IPS DF 6.9 (cell line): ENCODE measurements at places on chromosomes 1 and 21.

- DNase-seq = no peak
These were observed 54.9 kb downstream of the ACBD3 start for GRCh38 chr1:226131639-226132038.

- DNase-seq = no peak
These were observed 54.9 kb upstream of the IFI44L start for GRCh38 chr1:78565393-78565792.

DNA sequence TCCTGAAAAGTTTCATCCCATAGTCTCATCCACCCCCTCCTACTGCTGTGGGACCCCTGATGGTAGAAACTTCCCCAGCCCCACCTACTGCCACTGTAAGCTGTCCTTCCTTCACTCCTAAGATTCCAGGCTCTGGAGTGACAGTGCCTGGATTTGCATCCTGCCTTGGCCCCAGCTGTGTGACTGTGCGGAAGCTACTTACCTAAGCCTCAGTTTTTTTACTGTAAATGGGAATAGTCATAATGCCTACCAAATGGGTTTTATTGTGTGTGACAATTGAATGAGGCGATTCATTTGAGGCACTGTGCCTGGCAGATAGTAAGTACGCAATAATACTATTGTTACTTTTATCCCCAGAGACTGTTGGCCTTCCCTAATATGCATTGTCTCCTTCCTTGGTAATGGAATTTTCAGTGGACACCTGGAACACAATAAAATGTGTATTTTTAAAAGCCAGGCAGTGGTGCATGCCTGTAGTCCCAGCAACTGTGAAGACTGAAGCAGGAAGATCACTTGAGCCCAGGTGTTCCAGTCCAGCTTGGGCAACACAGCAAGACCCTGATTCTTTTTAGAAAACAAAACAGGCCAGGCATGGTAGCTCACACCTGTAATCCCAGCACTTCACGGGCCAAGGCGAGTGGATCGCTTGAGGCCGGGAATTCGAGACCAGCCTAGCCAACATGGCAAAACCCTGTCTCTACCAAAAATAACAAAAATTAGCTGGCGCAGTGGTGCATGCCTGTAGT lies 55.0 kb upstream of the ZNF326 start:
- no peak for DNase-seq

DNA sequence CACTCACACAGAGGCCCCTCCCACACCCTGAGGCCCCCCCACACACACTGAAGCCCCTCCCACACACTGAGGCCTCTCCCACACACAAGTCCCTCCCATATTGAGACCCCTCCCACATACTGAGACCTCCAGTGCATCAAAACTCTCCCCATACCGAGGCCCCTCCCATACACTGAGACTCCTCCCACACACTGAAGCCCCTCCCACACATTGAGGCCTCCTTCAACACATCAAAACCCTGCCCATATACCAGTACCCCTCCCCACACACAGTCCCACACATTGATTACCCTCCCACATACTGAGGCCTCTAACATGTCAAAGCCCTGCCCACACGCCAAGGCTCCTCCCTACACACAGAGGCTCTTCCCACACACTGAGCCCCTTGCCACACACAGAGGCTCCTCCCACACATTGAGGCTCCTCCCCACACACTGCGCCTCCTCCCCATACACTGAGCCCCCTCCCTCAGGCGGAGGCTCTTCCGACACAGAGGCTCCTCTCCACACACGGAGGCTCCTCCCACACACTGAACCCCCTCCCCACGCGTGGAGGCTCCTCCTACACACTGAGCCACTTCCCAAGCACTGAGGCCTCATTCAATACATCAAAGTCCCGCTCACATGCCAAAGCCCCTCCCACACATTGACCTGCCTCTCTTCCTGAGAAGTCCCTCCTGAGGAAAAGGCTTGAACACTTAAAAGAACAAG lies 392.3 kb downstream of the CAMTA1 start:
- DNase-seq = peak; percentile 22

DNA sequence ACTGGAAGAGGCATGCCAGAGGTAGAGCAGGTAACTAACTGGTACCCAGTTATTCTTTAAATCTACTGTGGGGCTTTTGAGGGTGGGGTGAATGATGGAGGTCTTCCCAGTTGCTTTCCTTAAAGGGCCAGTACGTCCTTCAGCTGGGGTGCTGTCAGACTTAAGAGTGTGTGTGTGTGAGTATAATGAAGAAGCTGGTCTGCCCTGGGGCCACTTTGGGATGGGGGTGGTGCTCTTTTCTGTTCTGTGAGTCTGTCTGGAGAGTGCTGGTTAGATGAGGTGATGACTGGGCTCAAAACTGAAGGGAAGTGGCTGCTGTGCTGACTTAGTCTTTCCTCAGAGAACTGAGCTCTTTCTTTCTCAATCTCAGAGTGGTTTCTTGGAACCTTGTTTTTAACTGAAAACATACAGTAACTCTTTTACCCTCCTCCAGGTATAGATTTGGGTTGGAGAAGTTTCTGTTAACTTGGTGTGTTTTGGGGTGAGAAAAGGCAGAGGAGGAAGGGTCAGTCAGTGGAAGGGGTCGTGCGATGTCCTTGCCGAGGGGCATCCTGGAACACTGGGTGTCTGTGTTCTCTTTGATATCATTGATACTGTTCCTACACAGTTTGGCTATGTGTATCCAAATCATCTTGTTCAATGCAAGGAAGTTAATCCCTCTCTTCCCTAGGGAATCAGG lies 746 bp downstream of the MACF1 start:
- no peak for DNase-seq

DNA sequence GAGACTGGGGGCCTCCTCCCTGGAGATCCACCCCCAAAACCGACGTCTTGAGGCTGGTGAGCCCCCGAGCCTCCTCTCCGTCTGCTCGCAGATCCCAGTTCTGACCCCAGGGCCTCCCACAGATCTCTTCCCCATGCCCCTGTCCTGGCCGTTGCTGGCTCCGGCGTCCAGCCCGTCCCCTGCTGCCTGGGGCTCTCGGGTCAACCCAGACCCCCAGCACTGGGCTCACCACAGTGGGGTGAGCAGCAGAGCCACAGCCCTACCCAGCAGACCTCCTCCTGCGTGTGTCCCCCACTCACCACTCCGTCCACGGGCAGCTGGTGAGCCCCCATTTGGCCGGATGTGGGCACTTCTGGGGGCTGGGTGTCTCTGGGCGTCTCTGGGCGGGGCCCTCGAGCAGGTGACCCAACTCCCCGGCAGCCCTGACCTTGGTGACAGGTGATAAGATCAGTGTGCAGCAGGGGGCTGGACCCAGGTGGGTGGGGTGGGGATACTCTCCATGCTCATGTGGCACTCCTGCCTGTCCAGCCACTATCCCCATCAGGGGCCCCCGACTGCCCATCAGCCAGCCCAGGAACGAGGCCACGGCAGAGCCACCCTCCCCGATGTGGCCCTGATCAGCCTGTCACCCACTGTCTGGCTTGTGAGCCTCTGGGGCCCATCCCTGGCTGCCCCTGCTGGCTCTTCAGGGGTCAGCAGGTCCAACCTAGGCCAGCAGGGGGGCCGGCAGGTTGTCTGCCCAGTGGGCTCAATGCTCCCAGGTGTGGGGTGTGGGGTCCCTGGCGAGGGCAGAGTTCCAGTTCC lies 709 bp downstream of the TNFRSF14 start:
- no peak for DNase-seq

GRCh38 chr21:37251294-37251634 lies 15.9 kb downstream of the VPS26C start:
- no peak for DNase-seq

DNA sequence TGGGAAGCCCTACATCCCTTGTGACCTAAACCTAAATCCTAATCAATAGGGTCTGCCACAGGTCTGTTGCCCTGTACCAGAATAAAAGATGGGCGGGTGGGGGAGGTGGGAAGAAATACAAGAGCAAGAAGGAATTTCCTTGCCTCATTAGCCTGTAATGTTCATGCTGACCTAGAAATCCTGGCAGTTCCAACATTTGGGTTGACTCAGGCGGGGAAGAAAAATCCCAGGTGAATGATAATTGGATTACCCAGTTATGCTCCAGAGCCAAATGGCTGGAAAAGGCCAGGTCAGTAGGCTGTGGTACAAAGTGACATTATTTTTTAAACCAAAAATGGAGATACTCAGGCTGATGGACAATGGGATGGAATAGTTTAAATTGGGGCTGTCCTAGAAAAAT lies 27.3 kb upstream of the A3GALT2 start:
- DNase-seq = no peak

DNA sequence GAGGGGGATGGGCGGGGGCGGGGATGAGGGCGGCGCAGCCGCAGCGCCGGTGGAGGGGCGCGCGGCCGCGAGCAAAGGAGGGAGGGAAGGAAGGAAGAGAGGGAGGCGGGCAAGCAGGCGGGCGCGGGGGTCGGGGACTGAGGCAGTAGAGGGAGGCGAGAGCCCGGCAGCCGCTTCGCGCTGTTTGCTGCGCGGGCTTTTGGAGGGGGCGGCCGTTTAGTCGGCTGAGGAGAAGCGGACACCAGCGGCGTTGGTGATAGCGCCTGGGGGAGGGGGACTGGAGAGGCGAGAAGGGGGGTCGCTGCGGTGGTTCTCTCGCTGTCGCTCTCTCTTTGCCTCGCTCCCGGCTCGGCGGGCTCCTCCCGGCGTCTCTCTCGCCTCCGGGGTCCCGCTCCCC lies at the start of gene HS2ST1:
Gene HS2ST1 (plus strand): TSS at position 35 of the 397 bp plus-strand sequence.
- DNase-seq = no peak

DNA sequence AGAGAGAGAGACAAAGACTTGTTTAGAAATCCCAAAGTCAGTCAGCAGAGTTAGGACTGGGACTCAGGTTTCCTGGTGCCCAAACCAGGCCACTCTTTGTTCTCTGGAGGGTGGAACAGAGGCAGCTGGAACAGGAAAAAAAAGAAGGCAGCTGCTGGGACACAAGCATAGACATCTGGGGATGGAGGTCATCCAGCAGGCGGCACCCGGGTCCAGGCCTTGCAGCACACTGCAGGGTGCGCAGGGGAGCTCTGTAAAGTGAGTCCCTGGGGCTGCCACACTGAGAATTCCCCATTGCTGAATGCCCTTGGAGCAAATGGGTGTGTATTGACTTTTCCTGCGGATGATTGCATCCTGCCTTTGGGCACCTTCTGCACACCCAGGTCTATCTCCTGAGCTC lies 222.9 kb upstream of the CSF3R start:
- DNase-seq = no peak
